ENCODE measurements at places on chromosomes 5 and 9.

DNA sequence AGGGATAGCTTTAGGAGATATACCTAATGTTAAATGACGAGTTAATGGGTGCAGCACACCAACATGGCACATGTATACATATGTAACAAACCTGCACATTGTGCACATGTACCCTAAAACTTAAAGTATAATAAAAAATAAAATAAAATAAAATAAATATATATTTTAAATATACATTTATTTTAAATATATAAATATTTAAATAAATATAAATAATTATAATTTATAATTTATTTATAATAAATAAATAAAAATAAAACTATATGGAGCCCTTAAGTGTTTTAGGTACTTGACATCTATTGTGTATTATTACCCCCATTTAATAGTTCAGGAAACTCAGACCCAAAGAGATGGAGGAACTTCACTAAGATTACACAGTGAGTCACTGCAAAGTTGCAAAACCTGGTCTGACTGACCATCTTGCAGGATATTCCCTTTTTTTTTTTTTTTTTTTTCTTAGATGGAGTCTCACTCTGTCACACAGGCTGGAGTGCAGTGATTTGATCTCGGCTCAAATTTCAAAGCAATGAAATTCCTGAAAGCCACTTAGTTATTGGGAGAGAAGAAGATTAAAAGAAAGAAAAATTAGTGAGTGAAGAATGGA lies 5.8 kb upstream of the C5orf52 start:
- no peaks in the 10 kb centered on the region for H3K27me3 ChIP-seq
- H3K27ac ChIP-seq, result no peak overlapping the region
- no peak overlapping the region for H3K4me3 ChIP-seq
- H3K36me3 ChIP-seq, result no peaks in the 10 kb centered on the region
- no peak for DNase-seq
- H3K4me1 ChIP-seq, result no peaks in the 10 kb centered on the region

GRCh38 chr5:124544366-124545055 lies 201.9 kb downstream of the ZNF608 start:
- H3K27me3 ChIP-seq, result no peaks in the 10 kb centered on the region
- no peak for DNase-seq
- no peak overlapping the region for H3K4me3 ChIP-seq
- no peaks in the 10 kb centered on the region for H3K4me1 ChIP-seq
- no peak overlapping the region for H3K27ac ChIP-seq
- no peaks in the 10 kb centered on the region for H3K36me3 ChIP-seq

DNA sequence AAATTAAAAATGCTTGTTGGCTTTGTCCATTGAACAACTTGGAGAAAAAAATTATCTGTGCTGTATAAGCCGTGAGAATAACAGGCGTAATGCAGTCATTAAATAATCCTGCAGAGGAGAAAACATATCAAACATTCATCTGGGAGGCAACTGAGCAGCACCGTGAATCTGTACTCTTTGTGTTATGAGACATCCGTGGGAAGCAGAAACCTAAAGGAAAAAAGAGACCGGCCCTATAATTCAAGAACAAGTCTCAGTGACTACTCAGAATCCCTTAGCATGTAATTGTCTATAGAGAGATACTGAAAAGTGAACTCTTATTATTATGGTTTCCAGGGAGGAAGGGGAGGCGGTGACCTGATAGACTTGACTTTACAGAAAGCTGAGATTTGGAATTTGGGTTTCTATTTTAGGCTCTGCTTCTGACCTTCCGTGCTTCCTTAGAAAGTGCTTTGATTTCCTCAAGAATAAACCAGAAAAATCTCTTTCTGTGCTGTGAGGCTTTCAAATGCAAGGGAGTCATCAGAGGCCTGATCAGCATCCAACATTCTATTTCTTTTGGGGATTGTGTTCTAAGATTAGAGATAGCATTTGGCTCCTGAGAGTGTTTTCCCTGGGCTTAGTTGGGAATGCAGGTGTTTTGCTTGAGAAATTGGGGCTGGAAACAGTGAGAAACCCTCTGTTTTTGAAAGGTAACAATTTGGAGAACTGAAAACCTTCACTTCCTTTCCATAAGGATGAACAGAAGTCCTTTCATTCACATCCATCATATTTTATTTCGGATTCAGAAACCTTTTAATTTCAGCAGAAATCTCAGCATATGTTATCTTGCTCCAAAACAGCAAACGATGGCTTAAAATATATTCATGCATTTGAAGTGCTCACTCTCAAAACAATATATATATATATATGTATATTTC lies 296.7 kb downstream of the CSNK1G3 start:
- no peak for DNase-seq
- H3K4me1 ChIP-seq, result no peaks in the 10 kb centered on the region
- no peaks in the 10 kb centered on the region for H3K36me3 ChIP-seq

DNA sequence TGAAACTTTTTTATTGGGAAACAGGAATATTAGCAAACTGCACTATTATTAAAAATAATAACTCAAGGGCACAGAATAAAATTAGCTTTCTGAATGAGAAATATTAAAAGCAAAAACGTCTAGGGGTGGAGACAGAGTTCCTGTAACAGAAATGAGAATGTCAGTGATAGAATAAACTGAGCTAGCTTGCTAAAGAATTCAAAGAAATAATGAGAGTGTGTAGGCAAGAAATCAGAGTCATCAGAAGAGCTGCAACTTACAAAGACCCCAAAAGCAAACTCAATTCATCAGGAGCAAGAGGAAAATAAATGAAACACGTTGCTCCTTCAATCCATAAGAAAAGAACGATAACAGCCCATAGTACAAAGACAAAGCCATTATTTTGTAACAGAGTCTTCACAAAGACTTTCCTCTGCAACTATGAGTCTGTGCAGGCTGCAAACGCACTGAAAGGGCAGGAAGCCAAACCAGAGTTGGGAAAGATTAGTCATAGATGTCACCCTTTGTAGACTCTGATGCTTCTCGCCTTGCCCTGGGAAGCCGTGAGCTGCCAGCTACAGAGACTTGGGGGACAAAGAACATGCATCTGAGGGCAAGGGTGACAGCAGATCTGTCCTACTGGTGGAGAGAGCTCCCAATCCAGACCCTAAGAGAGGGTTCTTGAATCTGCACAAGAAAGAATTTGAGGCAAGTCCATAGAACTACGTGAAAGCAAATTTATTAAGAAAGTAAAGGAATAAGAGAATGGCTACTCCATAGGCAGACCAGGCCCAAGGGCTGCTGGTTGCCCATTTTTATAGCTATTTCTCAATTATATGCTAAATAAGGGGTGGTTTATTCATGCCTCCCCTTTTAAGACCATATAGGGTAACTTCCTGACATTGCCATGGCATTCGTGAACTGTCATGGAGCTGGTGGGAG lies 40.8 kb downstream of the SHC3 start:
- no peak overlapping the region for H3K27ac ChIP-seq
- DNase-seq, result peak; percentile 6
- H3K27me3 ChIP-seq, result no peaks in the 10 kb centered on the region

DNA sequence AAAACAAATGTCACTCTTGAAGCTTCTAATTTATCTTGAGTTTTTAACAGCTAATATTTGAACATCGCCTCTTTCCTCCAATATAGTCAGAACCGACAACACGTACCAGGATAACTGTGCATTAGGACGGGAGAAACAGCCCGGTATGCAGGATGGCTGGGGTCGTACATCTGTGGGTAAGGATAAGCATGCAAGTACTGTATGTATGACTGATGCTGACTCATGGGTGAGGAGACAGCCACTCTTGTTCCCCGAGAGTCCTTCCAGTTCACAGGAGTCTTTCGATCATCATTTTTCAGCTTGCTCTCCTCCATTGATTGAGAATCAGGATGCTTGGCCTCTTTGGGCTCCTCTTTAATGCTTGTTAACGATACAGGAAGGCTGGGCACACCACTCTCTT lies 102.3 kb downstream of the ZNF608 start:
- no peak overlapping the region for H3K27ac ChIP-seq
- H3K36me3 ChIP-seq, result no peaks in the 10 kb centered on the region
- no peaks in the 10 kb centered on the region for H3K27me3 ChIP-seq
- no peak for DNase-seq

GRCh38 chr9:95864852-95865580 lies 10.5 kb upstream of the ERCC6L2 start:
- DNase-seq, result no peak
- no peaks in the 10 kb centered on the region for H3K36me3 ChIP-seq
- no peak overlapping the region for H3K4me3 ChIP-seq
- no peaks in the 10 kb centered on the region for H3K27me3 ChIP-seq

GRCh38 chr5:135533334-135533733 lies 2.4 kb downstream of the NEUROG1 start:
- no peak for DNase-seq
- no peaks in the 10 kb centered on the region for H3K36me3 ChIP-seq
- H3K27me3 ChIP-seq, result no peaks in the 10 kb centered on the region
- H3K27ac ChIP-seq, result no peak overlapping the region

DNA sequence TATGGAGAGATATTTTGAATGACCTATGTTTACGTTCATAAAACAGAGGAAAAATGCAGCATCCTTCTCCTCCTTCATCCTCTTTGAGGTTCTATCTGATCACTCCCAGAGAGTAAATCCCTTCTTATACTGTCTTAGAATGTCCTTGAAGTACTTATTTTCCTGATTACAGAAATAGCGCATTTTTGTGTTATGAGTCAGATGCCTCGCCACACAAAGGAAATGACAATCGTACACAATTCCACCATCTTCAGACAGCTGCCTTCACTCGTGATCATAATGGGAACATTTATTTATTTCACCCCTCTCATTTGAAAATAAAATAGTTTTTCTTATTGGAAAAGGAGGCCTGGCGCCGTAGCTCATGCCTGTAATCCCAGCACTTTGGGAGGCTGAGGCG lies 2.4 kb upstream of the GLT6D1 start:
- no peaks in the 10 kb centered on the region for H3K36me3 ChIP-seq
- DNase-seq, result no peak
- no peaks in the 10 kb centered on the region for H3K27me3 ChIP-seq
- no peak overlapping the region for H3K4me3 ChIP-seq
- H3K4me1 ChIP-seq, result no peaks in the 10 kb centered on the region
- no peak overlapping the region for H3K27ac ChIP-seq

GRCh38 chr5:169706758-169707450 lies 69.8 kb downstream of the DOCK2 start:
- H3K27ac ChIP-seq, result no peak overlapping the region
- H3K4me1 ChIP-seq, result no peaks in the 10 kb centered on the region
- H3K27me3 ChIP-seq, result no peaks in the 10 kb centered on the region
- no peak overlapping the region for H3K4me3 ChIP-seq
- H3K36me3 ChIP-seq, result no peaks in the 10 kb centered on the region

GRCh38 chr5:130549884-130550561 lies 615.0 kb downstream of the HINT1 start:
- no peak overlapping the region for H3K4me3 ChIP-seq
- no peaks in the 10 kb centered on the region for H3K4me1 ChIP-seq
- H3K36me3 ChIP-seq, result no peaks in the 10 kb centered on the region
- no peak for DNase-seq
- no peaks in the 10 kb centered on the region for H3K27me3 ChIP-seq

GRCh38 chr5:111463311-111463710 lies 49.0 kb downstream of the STARD4 start:
- no peak for DNase-seq
- H3K4me3 ChIP-seq, result no peak overlapping the region
- no peaks in the 10 kb centered on the region for H3K36me3 ChIP-seq
- no peak overlapping the region for H3K27ac ChIP-seq
- no peaks in the 10 kb centered on the region for H3K27me3 ChIP-seq
- no peaks in the 10 kb centered on the region for H3K4me1 ChIP-seq

All from pancreas (tissue), 10 donors.